ENCODE measurements at places on chromosomes 4 and X.

DNA sequence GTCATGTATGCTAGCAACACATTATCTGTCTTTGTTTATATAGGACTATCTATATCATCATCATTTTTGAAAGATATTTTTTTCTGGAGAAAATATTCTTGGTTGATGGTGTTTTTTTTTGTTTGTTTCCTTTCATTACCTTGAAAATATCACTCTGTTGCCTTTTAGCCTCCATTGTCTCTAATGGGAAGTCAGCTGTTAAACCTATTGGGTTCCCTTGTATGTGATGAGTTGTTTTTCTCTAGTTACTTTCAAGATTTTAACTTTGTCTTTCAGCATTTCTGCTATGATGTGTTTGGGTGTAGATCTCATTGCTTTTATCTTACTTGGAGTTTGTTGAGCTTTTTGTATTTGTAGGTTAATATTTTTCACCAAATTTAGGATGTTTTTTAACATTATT is 124.4 kb downstream of the EDA start:
- no peak for DNase-seq

DNA sequence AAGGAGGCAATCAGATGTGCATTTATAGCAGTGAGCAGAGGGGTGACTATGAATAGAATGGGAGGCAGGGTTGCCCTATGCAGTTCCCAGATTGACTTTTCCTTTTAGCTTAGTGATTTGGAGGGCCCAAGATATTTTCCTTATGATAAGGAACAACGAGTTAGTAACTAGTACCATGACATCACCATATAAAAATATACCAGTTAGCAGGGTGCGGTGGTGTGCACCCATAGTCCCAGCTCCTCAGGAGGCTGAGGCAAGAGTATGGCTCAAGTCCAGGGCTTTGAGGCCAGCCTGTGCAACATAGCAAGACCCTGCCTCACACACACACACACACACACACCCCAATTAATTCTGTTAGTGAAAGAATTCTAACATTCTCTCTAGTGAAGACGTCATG is 53.0 kb downstream of the IL13RA2 start:
- no peak for DNase-seq

DNA sequence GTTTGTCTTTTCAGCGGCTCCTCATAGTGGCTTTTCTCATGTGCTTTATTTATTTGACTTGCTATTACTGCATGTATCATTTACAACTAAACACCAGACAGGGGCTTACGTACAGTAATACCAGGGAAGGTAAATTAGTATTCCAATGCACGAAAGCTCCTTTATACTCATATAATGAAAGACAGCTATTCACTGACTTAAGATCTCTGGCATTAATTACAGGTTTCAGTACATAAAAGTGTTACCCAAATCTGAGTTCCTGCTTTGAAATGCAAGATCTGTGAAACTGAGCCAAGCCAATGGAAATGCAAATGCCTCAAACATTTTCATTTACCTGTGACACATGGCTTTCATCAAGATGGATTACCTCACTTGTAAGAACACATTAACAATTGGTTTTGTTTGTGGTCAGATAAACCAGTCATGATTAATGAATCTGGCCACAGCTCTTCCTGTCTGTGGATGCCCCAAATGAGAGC is 107.2 kb downstream of the ANAPC4 start:
- DNase-seq, result peak; percentile 80

GRCh38 chr4:158624889-158625478 is 46.7 kb downstream of the C4orf46 start:
- peak; percentile 76 for DNase-seq

DNA sequence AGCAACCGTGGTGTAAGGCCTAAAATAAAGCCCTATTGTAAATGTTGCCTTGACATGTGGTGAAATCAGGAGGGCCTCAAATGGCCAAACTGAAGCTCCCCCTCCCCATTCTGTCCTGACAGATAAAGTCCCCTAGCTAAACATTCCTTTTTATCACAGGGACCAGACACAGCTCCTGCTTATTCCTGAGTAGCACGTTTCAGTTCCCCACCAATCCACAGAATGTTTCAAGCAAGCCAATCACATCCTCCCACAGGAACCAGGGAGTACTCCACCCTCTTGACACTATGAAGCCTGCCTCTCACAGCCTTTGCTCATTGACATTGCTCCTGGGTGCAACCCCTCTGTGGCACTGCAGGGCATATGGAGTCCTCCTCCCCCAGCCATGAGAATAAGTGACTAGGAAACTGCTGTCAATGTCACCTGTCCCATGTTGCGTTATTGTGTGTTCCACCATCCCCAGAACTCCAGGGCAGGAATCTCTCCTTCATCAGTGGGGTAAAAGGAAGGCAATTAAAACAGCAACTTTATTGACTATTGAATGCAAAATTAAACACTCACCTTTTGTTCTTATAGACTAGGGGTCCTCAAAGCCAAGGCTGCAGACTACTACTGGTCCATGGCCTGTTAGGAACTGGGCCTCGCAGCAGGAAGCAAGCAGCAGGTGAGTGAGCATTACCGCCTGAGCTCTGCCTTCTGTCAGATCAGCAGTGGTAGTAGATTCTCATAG is 128.1 kb downstream of the COL25A1 start:
- DNase-seq, result no peak

GRCh38 chrX:154083126-154083517 is 14.4 kb downstream of the MECP2 start:
- DNase-seq, result no peak

DNA sequence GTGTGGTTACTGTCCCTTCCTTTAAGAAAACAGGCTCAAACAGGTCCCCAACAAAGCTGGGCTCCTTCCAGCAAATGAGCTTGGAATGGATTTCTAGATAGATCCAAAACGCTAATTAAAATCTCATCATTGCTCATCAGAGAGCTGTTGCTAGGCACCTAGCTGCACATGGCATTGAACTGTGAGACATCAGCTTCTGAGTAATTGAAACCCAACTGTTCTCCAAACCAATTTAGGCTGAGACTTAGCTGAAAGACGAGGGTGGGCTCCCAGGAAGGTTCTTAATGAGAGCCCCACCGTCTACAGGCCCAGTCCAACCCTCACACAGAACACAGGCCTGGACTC is 59.1 kb downstream of the FAM184B start:
- peak; percentile 13 for DNase-seq

DNA sequence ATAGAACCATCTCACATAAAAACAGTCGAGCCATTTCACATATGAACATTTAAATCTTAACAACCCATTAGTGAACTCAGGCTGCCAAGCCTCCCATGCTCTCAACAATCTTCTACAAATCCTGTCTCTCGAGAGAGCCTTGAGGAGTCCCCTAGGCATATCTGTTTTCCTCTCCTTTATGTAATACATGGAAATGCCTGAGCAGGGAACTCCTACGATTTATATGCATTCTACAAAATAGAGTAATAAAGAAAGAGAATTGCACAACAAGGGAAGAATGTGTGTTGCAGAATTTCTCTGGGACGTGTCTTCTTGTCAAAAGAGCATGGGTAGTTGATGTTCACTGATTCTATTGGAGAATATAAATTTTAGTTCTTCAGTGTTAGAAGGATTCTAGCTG is 101.8 kb upstream of the VCX2 start:
- peak; percentile 11 for DNase-seq

- DNase-seq, result no peak
Measured at GRCh38 chr4:41324861-41325260, 68.1 kb downstream of the UCHL1 start.

DNA sequence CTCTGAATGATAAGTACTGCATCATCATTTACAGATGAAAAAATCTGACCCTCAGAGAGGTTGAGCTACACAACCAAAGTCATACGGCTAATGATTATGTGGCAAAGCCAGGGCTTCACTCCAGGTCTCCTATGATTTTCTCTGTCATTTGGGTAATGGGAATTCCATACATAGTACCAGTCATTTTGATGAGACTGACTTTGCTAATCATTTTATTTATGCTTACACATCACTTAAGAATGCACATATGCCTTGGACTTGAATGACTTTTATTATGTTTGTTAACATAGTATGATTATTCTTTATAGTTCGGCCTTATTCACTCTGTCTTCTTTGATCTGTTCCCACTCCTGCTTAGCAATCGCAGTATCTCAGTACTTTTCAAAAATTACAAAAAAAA is 255.1 kb upstream of the GPRIN3 start:
- no peak for DNase-seq

GRCh38 chr4:70239131-70239883 is 3.1 kb upstream of the CSN3 start:
- DNase-seq, result no peak

DNA sequence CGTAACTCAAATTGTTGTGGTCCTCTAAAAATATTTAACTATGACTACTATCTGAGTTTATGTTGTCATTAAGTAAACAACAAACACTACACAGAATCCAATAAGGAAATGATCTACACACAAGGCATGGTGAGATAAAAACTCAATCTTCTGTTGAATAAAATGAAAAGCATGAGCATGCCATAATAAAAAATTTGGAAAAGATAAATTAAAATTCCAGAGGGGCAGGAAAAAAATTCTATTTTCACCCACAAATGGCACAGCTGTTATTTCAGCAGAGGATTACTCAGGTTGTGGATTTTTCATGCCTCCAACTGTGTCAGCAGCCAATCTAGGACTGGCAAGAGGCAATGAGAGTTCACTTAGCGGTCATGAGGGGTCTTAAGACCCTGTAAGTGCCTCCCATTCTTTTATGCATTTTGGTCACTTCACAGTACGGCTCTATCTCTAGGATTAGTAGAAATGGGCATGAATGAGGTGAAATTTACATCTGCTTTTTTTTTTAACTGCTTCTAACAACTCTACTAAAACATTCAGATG is 639.8 kb upstream of the DIPK2B start:
- no peak for DNase-seq

DNA sequence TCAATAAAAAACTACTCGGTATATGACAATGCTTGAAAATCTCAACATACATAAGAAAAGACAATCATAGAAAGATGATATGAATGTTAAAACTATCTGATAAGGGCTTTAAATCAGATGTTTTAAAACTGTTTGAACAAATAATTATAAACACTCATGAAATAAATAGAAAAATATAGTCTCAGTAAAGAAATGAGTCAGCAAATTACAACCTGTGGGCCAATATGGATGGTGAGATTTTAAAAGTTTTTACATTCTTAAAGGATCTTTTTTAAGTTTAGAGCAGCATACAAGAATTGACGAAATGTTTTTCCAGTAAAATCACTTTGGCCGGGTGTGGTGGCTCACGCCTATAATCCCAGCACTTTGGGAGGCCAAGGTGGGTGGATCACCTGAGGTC is 83.1 kb downstream of the TEX11 start:
- no peak for DNase-seq

DNA sequence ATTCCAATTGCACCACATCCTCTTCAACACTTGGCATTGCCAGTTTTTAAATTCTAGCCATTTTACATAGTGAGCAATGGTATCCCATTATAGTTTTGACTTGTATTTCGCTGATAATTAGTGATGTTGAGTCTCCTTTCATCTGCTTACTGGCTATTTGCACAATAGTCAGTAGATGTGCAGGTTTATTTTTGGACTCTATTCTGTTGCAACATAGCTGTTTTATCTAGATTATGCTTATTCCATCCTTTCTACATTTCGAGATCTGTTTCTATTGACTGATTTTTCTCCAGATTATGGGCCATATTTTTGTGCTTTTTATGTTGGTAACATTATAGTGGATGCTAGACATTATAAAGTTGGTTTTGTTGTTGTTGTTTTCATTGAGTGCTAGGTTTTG is 106.1 kb downstream of the WWC2 start:
- no peak for DNase-seq

GRCh38 chrX:6449946-6450345 is 85.0 kb downstream of the VCX3A start:
- DNase-seq, result no peak

DNA sequence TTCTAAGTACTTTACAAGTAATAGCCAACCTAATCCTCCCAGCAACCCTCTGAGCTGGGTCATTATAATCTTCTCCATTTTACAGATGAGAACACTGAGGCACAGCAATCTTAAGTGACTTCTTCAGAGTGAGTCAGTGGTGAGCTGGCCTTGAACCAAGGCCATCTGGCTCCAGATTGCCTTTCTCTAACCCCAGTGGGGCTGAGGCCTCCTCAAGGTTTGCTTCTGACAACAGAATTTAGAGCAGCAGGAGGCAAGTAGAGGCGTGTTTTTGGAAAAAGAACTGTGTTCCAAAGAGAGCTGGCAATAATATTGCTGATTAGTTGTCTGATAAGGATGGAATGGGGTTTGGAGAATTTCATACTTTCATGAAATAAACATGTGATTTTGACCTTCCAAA is 41.2 kb downstream of the PIR start:
- DNase-seq, result peak; percentile 32

DNA sequence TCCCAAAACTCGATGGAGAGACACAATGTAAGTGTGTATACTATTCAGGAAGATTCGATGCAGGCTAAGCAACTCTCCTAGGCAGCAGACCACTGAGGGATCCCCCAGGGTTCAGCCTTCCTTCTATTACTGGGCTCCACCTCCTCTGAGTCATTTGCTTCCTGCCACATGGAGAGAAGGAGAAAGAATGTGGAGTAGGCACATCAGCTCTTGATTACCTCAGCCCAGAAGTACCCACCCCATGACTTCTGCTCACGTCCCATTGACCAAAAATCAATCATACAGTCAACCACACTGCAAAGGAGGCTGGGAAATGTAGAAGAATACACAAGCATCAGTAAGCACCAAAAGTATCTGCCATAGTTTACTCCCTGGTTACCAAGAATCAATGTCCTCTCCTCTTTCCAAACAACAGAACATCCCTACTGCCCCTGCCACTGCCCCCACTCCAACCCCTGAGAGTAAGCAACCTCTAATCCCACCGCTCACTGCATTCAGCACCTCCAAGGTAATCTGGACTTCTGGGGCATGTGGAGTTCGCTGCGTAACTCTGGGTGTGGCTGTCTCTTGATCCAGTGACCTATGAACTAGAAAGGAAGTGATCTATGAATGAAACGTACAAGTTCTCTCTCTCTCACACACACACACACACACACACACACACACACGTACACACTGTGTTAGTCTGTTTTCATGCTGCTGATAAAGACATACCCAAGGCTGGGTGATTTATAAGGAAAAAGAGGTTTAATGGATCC is 91.2 kb upstream of the C1QTNF7 start:
- DNase-seq, result peak; percentile 66

DNA sequence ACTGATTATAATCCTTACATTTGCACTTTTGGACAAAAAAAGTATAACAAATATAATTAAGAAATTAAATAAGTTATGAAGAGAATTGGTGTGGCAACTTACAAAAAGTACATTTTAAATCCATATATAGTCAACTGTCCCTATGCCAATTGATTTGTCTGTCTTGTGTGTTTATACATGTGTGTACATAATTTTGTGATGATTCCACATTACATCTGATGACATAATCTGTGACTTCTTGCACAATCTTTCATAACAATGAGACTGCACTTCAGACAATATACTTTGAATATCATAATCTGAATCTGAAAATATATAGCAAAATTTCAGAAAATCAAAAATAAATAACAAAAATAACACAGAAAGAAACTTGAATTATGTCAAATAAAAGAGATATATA is 953.4 kb downstream of the FAT4 start:
- DNase-seq, result peak; percentile 86

- no peak for DNase-seq
Measured at GRCh38 chr4:107577743-107578142, 142.3 kb downstream of the PAPSS1 start.

GRCh38 chr4:184762100-184762499 is 28.2 kb upstream of the CENPU start:
- DNase-seq, result no peak
